ENCODE measurements at places on chromosomes 13 and 19. TPM values are rescaled to one million over a fixed set of nuclear protein-coding genes. Genes with fewer than 3 reads are reported as not detected.

Gene CTXN1
- total RNA-seq, result 11.4 TPM

Gene ZNF77
- 2.1 TPM for total RNA-seq

DNA sequence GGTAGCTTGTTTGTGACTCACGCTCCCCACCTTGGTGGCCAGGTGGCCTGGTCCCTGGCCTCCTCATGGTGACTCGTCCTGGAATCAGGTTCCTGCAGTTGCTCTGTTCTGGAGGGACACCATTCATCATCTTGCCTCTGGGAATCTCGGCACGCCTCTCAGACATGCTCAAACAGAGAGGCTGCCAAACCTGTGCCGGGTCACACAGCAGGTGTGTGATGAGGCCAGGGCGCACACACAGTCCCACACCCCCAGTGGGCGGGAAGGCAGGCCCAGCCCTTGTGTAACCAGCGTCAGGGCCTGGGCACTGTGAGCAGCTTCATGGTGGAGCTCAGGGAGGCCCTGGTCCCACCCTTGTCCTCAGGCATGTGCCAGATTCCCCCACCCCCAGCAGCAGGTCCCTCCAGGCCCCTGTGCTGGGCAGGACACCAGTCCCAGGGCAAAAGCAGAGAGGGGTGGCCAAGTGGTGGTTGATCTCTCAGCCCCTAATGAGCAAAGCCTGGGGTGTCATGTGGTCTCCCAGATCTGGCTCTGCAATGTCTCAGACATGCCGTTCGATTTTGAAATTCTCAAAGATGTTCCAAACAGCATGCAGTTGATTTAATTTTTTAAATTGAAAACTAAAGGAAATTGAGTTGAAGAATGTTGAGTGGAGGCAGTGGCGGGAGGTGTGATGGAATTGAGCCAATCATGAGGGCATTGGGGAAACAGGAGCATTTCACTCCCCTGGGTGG, 12.1 kb downstream of the CEBPA start:
- peak; percentile 43 for DNase-seq

DNA sequence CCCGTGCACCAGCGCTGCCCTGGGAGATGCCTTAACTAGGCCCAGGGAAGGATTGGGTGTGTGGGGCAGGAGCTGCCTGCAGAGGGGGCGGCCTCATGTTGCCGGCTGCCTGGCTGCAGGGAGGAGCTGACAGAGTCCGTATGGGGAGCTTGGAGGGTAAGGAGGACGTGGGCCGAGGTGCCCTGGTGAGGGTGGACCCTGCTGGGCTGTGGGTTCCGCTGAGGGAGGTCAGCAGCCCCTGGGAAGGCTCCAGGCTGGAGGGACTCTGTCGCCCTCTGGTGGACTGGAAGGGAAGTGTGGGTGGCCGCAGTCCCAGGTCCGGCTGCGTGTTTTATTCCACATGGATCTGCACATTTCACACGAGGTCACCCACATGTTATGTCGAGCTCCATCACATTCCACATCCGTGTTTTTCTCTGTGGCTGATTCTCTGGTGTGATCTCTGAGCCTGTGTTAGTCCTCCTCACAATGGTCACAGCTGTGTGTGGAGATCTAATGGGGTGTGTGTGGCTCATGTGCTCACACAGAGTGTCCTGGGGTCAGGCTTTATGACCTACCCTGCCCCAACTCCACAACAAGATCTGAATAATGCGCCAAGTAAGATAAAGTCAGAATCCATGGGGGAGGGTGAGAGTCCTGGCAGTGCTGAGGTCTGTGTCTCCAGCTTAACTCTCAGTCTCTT, 1.8 kb upstream of the CEACAM8 start:
- peak; percentile 24 for DNase-seq

Gene CYP2F1
- not detected for total RNA-seq

Gene FGF9
- not detected for total RNA-seq

- DNase-seq, result no peak
Observed at GRCh38 chr19:37950471-37951175, 43.6 kb downstream of the SIPA1L3 start.
